ENCODE measurements at places on chromosomes 2 and 18.

DNA sequence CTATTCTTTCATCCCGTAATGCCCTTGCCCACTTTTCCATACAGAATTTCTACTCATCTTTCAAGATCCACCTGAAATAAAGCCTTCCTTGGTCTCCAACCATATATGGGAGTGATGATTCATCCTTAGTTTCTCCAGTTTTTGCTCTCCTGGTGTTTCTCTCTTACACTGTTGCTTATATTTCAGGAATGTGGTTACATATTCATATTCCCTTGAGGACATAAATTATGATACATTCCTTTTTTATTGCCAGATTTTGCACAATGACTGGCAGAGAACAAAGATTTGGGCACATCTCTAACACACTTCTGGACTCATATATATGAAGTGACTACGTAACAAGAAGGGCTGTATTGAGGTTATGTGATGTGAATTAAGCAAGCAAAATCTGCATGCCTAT lies 1573.4 kb upstream of the NXPH2 start:
- DNase-seq: no peak

GRCh38 chr18:58768293-58768974 lies 96.2 kb upstream of the ZNF532 start:
- peak; percentile 62 for DNase-seq

- DNase-seq: no peak
Observed at GRCh38 chr2:149399934-149400615, 69.7 kb downstream of the LYPD6 start.

DNA sequence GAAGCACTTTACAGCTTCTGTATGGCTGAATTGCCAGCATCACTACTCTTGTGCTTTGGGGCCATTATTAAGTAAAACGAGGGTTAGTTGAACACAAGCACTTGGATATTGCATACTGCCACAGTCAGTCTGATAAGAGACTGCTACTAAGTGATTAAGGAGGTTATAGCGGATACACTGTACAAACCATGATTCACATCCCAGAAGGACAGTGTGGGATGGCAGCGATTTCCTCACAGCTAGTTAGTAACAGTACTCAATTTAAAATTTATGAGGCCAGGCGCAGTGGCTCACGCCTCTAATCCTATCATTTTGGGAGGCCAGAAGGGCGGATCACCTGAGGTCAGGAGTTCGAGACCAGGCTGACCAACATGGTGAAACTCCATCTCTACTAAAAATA lies 2.6 kb upstream of the BMPR2 start:
- no peak for DNase-seq

- DNase-seq: no peak
Observed at GRCh38 chr2:49021271-49021670, 133.0 kb downstream of the FSHR start.

DNA sequence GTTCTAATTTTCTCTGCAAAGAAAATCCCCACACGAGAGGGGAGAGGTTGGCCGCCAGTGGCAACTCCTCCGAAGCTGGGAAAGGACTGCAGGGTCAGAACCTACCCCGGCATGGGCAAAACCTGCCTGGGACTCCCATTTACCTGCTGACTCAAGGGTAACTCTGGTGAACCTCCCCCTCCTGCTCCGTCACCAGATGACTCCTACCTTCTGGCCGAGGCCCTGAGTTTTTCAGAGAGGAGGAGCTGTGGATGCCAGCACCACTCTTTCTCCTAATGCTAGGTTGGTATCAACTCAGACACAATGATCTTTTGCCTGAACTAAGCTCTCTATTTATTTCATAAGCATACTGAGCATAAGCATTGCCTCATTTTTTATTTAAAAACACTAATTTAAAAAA lies 96.6 kb downstream of the ALPK2 start:
- DNase-seq: no peak

- DNase-seq: no peak
Observed at GRCh38 chr2:3472966-3473365, 46.4 kb downstream of the ADI1 start.

DNA sequence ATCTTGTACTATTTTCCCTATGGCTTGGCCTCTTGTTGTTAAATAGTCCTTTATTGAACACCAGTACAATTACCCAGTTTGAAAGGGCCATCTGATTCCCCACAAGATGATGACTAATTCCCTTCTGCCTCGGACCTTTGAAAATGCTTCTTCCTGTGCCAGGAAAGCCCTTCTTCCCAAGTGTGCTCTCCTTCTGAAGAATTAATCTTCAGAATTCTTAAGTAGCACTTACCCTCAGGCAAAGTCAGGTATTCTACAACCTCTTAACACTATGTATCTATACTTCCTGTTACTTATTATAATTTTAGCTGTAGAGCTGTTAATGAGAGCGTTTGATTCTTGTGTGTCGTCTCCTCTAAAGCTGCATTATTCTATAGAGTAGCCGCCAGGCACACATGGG lies 28.6 kb upstream of the MEX3C start:
- no peak for DNase-seq

GRCh38 chr2:21276163-21276562 lies 152.4 kb downstream of the TDRD15 start:
- no peak for DNase-seq

DNA sequence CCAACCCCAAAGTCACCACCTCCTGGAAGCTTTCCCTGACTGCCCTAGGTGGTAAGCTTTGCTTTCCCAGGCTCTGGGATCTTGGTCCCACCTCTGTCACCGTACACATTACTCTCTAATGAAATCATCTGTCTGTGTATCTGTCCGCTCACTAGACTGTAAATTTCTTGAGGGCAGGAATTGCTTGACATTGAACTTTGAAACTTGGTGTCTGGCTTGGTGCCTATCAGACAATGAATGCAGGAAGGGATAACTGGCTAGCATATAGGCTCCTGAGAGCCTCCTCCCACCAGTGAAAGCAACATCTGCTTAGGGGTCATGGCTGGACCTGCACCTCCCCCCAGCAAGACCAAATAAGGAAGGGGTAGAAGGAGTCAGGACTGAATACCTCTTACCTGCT lies 155.7 kb downstream of the TNS1 start:
- no peak for DNase-seq

DNA sequence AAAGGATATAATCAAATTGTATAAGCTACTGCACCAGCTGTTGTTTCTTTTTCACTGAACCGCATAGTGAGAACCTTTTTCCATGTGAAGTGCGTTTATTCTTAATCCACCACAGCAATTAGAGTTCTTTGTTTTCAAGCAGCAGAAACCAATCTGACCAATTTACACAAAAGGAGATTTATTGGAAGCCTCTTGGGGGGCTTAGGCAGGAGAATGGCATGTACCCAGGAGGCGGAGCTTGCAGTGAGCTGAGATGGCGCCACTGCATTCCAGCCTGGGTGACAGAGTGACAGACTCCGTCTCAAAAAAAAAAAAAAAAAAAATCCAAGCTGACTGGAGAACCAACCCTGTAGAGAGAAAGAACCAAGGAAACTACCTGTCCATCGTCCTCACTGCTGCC lies 10.0 kb downstream of the ADNP2 start:
- no peak for DNase-seq

DNA sequence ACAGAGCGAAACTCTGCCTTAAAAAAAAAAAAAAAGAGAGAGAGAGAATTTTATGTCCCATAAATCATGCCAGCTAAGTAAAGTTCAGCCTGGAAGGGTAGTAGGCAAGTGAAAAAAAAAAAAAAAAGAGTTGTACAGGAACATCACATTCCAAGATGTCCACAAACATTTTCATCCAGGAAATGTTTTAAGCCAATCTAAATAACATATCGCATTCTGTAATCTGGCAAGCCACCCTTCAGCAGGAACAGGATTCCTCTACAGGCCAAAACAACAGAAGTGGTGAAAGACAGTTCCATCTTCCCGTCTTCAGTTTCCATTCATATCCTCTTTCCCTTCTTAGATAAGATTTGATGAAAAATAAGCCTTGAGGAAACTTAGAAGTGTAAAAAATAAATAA lies 1108.1 kb upstream of the DDX18 start:
- DNase-seq: no peak

- no peak for DNase-seq
Observed at GRCh38 chr2:121532894-121533293, 2.2 kb downstream of the RNU4ATAC start.

- DNase-seq: no peak
Observed at GRCh38 chr2:205358351-205358815, 323.9 kb upstream of the NRP2 start.

DNA sequence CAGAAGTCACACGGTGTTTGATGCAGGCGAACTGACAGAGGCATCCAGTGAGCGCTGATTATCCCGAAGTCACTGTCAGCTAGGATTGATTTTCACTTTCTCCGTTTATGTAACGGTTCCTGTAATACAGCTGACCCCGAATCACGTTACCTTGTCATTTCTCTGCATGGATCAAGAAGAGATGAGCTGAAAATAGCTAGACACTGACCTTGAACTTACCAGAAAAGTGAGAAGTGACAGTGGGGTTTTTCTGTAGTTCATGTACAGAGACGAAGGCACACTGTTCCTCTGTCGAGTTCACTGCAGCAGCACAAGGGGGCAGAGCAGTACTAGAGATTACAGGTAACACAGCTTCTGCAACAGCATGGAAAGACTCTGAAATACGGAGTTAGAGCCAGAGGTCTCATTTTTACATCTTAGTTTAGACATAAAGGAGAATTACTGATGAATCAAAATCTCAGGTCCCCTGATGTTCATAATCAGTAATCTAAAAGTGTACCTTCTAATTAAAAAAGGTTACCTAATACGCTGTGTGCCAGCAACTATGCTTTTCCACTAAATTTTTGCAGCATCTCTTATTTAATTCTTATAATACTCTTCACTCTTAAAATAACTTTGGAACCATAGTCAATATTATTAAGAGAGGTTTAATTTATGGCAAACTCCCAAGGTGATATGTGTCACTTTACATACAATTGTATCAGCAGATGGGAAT lies 33.1 kb downstream of the ARHGAP15 start:
- peak; percentile 81 for DNase-seq

DNA sequence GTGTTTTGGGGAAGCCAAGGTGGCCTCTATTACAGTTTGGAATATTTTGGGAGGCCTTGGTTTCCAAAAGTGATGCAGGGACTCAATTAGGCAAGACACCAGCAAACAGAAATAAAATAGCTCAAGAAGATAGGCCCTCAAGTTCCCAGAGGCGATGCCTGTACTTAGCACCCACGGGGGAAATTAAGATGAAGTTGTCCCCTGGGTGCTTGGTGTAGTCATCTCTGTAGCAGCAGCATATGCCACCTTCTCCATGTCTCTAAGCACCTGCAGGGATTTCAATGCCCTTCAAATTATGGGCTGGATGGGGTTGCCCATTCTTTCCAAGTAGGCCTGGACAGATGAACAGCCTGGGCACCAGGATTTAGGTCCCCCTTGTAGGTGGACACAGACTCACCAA lies 185.0 kb downstream of the CTIF start:
- DNase-seq: no peak

- DNase-seq: no peak
Observed at GRCh38 chr2:238856713-238857567, 9.1 kb downstream of the TWIST2 start.

- DNase-seq: no peak
Observed at GRCh38 chr18:6920099-6920955, 190.8 kb downstream of the ARHGAP28 start.

DNA sequence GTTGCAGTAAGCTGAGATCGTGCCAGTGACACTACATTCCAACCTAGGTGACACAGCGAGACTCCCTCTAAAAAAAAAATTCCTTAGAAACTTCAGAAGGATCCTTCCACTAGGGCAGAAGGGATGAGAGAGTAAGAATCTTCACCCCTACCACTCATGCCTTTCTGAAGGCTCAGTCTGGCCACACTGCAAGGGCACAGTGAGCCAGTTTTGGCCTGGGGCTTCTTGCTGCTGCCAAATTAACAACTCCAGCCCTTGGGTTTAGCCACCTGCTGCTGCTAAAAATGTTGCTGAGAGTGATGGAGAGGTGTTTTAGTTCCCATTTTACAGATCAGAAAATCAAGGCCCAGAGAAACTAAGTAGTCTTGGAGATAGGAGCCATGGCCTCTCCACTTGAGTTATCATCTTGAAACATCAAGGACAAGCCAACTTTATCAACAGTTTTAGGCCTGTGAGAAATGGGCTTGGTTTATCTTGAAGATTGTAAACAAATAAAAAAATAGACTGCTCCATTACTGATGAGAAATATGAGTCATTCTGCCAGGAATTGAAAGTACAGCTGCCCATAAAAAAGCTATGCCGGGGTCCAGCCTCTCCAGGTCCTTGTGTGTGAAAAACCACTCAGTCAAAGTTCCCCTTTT lies 31.9 kb upstream of the CASP8 start:
- DNase-seq: no peak

- no peak for DNase-seq
Observed at GRCh38 chr2:33342171-33342570, 134.3 kb upstream of the RASGRP3 start.

DNA sequence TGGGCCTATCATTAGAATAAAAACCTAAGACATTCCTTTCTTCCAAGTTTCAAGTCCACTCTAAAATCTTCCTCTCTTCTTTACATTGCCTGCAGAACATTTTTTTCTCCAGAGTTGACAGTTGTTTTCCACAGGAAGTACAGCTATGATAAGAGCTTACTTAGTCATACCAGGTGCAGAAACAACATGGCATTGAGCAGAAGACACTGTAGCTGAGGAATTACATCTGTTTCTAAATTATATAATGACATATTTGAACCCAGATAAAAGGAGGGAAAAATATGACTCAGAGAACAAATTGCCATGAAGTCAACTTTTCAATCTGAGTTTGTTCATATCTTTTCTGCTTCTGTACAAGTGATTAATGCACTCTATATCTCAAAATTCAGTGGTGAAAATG lies 30.2 kb downstream of the CMPK2 start:
- DNase-seq: no peak

DNA sequence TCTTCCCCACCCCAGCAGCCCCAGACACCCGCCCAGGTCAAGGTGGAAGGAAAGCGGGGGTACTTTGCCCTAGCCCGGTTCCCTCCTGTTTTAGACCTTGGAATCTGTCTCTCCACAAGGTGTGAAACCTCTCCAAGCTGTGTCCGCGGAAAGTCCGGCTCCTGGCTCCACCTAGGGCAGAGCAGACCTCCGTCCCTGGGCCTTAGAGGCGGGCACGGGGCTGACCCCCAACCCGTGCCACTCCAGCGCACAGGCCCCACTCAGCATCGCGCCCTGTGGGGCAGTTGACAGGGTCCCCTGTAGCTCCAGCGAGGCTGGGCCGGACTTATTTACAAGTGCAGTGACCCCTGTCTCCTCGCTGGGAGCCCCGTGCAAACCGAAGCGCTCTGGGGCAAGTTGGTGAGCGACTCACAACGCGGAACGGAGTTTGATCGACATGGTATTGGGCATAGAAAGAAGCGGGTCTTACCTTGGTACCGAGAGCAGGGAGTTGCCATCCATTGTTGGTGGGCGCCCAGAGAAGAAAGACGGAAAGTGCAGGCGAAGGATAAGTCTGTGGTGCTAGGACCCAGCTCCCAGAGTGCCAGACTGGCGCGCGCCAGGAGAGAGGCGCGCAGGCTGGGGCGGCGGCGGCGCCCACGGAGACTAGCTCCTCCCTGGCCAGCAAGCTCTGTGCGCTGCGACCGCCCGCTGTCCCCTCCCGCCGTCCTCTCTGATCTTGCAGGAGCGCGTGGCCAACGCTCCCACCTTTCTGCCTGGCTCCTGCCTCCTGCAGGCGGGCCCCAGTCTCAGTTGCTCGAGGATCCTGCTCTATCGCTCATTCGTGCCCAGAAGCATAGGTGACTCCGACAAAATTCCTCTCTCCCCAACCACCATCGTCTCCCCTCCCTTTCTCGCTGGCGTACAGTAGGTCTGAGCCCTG lies at the start of gene SPHKAP:
Gene SPHKAP (minus strand): TSS at position 590 of the 922 bp plus-strand sequence. CDS start 89 bp downstream, at position 501.
- DNase-seq: no peak

GRCh38 chr18:59921384-59921891 lies 21.6 kb downstream of the PMAIP1 start:
- DNase-seq: peak; percentile 34

All from CD4-positive, alpha-beta T cell treated with Interleukin-10 for 1 hour (primary cell).